ENCODE measurements at places on chromosomes 6 and 20.

DNA sequence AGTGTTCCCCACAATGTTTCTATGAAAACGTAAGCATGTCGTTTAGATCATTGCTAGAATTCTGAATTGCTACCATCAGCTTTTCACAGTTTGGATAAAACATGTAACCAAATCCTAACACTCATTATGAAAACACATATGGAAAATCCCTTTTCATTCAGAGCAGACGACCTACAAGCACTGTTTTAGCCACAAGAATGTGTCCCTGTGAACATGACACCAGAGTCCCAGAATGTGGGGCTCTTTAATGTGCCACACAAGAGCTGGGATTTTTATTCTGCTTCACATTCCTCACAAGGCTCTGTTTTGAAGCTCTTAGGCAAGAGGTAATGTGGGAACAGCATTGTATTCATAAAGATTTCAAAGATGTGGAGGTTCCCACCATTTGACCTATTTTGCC lies 141.1 kb upstream of the CITED2 start:
- DNase-seq = no peak

DNA sequence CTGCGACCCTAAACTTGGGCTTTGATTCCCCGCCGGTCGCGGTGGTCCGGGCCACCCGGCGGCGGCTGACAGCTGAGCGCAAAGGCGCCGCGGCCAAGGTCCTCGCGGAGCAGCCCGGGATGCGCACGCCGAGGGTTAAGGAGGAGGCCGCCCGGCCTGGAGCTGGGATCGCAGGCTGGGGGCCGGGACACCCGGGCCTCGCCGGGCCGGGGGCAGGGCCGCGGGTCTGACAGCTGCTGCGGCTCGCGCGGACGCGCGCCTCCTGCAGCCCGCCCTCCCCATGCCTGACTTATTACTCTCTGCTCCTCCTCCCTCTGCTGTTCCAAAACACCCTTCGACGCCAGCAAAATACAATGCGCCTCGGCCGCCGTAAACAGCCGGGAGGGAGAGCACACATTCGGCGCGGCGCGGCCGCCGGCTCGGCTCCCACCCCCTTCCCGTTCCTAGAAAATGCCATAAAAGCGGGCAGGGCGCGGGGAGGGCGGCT lies 746 bp downstream of the BACH2 start:
- DNase-seq = peak; percentile 55

DNA sequence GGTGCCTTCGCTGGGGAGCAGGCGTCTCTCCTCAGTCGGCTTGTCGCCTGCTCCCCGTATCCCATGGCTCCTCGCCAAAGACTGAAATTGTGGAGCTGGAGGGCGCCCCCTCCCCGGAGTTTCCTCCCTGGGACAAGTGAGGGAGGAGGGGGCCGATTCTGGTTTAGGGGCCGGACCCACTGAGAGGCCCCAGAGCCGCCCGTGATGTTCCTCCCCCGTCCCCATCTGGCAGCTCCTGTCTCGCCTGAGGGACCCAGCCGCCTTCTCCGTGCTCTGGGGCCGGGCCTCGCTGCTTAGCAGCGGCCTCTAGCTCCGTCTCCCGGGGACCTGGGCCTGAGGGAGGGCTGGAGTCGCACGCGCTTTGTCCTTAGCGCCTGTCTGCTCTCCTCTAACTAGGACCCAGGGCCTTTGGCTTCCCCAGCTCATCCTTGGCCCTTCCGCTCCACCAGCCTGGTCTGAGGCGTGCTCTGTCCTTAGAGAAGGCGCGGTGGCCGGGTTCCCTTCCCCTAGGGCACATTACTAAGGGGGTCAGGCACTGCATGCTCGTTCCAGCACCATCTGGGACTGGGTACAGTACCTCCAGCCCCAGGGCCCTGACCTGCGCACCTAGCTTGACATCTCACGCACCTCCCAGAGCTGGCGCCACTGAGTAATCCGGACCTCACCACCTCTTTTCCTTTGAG lies 29.7 kb downstream of the SLC12A5 start:
- DNase-seq = no peak

DNA sequence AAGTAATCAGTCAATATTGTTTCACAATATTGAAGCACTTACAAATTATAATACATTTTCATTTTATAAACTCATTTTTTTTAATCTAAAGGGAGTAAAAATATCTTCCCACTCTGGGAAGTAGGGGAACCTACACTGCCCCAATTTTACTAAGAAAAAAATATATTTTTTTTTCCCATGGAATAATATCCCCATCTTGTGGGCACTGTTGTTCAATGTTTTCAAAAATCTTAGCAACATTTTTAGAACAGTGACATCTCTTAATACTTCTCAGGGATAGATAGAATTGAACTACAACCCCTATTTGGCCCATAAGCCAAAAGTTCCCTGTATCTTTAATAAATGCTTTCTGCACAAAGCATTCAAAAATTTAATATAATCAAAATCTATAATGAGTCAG lies 42.9 kb downstream of the ARHGAP18 start:
- DNase-seq = no peak

DNA sequence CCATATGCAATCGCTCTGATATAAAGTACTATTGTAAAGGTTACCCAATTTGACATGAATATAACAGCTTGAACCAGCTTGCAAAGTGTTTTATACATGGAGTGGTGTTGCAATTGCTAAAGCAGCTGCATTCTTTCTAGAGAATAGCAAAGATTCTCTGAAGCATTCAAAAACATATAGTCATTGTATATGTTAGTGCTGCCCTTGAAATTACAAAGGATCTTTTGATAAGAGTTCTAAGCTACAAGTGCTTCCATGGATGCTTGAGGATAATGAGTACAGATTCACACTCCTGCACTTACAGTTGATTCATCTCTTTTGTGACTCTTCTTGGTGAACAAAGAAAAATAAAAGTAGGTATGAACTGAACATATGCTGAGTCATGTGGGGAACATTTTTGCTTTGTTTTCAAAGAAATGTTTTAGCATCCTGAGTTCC lies 175.7 kb downstream of the ALDH8A1 start:
- no peak for DNase-seq

GRCh38 chr6:56079751-56080540 lies 167.4 kb downstream of the COL21A1 start:
- no peak for DNase-seq

GRCh38 chr6:25968769-25969168 lies 6.2 kb downstream of the TRIM38 start:
- DNase-seq = no peak

DNA sequence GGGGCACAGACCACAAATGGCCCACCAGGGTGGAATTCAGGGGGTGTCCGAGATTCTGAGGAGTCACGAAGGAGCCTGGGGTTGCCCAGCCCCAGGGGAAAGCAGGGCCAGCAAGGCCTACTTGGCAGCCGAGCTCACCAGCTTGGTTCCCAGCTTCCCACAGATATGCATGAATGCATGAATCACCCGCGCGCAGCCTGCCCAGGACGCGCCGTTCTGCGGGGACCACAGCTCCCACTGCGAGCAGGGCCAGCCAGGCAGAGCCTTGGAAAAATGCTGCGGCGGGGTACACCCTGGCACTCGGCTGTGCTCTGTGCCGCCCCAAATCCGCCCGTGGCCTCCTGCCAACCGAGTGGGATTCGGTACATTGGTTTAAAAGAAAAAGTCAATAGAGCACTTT lies 211.0 kb downstream of the NFATC2 start:
- DNase-seq = no peak

Measured in activated gamma-delta T cell treated with Interleukin-2 at 50 U/mL for 16 hours (primary cell).